Naive thymus-derived CD4-positive, alpha-beta T cell (primary cell): ENCODE measurements at places on chromosomes 3 and 15.

- no peak for DNase-seq
Measured at GRCh38 chr3:106013971-106014370, 145.2 kb upstream of the CBLB start.

- DNase-seq, result no peak
Measured at GRCh38 chr3:27677565-27677964, 44.6 kb downstream of the EOMES start.

- no peak for DNase-seq
Measured at GRCh38 chr3:40875581-40875980, 323.7 kb upstream of the CTNNB1 start.

DNA sequence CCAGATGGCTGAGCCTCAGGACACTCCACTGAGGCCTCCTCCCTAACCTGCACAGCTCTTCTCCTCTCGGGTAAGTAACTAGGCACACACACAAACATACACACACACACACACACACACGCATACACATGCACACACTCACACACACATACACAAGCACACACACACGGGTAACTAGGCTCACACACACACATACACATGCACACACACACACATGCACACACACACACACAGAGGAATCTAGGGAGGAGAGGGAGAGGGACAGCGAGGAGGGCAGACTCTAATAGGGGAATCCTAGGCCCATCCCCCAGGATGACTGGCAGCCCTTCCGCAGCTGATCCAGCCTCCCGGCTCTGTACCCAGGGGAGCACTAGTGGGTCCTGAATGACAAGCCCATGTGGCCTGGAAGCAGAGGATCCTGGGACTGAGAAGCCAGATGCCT lies 177.4 kb upstream of the LINGO1 start:
- DNase-seq, result no peak

- no peak for DNase-seq
Measured at GRCh38 chr15:26024241-26024640, 161.1 kb upstream of the ATP10A start.

DNA sequence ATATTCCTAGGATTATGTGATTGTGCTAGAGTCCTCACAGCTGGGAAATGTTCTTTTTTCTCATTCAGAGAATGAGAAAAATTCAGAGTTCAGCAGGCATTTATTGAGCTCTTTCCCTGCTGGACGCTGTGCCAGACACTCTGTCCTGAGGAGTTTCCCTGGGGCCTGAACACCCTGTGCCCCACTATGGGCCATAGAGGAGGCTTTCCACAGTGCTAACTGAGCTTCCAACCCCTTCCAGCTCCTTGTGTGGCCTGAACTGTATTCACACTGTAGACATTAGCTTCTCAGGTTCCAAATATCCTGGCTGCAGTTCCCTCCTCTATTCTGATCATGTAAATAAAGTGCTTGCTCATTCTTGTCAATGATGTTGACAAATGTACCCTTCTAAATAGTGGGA lies 10.0 kb downstream of the ABHD2 start:
- DNase-seq, result no peak

- no peak for DNase-seq
Measured at GRCh38 chr3:40566694-40567093, 41.9 kb downstream of the ZNF621 start.

GRCh38 chr3:81500039-81500438 lies 261.4 kb downstream of the GBE1 start:
- DNase-seq, result no peak

- no peak for DNase-seq
Measured at GRCh38 chr3:9074079-9074478, 110.8 kb upstream of the RAD18 start.

DNA sequence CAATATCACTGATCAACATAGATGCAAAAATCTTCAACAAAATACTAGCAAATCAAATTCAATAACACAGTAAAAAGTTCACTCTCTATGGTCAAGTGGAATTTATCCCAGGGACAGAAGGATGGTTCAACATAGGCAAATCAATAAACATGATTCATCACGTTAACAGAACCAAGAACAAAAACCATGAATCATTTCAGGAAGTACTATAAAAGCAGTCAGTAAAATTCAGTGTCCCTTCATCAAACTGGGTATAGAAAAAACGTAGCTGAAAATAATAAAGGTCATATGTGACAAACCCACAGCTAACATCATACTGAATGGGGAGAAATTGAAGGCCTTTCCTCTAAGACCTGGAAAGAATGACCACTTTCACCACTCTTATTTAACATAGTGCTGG lies 172.1 kb downstream of the POLR2M start:
- no peak for DNase-seq

GRCh38 chr3:149277331-149277813 lies 55.7 kb upstream of the CP start:
- DNase-seq, result peak; percentile 43

DNA sequence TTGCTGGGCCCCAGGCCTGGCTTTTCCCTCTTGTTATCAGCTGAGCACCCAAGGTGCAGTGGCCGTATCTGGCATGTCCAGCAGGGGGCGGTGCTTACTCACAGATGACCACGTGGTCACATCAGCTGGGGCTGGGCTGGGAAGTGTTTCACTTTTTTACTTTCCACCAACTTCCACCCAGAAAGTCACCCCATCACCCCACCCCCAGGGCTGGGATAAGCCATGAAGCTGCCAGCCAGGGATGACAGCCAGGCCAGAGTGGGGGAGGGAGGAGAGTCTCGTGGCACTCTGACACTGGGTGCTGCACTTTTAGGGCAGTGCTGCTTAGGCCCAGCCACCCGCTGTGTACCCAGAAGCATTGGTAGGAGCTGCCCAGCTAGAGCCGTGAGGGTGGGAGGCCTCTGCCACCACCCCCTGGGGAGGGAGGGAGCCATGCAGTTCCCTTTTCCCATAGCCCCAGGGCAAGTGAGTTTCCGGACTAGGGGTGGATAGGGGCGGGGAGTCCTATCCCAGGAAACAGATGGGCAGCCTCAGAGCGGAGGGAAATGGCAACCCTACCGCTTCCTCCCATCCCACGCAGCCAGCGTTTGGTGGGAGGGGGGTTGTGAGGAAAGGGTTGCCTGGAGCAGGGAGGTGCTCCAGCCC lies 6.1 kb downstream of the PPCDC start:
- peak; percentile 80 for DNase-seq

GRCh38 chr3:184354121-184354728 lies 7.2 kb downstream of the CLCN2 start:
- DNase-seq, result peak; percentile 54

- no peak for DNase-seq
Measured at GRCh38 chr3:174331095-174331800, 527.9 kb upstream of the NAALADL2 start.

DNA sequence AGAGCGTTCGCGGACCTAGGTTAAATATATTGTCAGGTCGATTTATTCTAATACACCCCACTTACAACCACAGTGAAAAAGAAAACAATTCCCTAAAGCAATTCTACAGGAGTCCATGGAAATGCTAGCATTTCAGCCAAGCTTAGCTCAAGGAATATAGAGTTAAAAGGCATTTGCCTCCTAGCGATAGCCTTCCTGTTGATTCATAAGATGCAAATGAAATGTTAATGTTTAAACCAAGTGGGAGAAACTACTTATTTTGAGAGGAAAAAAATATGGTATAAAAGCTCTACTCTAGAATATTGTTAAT lies 1.7 kb upstream of the ALCAM start:
- no peak for DNase-seq

- no peak for DNase-seq
Measured at GRCh38 chr3:140848666-140849065, 93.0 kb upstream of the SLC25A36 start.

DNA sequence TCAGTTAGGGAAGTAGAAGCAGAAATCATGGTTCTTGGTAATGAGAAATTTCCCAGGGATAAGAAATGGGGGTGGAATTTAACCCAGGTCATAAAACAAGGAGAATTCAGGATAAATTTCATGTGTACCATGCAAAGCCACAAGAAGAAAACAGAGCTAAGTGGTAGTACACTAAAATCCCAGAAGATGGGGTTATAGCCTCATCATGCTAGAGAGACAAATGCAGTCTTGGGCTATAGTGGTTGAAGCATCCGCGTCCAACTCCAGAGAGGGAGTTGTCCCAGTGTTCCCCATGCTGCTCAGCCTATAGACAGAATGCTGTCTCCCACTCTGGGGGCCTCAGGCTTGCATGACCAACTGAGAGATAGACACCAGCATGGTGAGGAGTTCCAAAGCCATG lies 36.2 kb upstream of the CLRN1 start:
- no peak for DNase-seq

- no peak for DNase-seq
Measured at GRCh38 chr3:119259821-119260220, 19.1 kb upstream of the B4GALT4 start.
